ENCODE measurements at places on chromosomes 12 and 14.

DNA sequence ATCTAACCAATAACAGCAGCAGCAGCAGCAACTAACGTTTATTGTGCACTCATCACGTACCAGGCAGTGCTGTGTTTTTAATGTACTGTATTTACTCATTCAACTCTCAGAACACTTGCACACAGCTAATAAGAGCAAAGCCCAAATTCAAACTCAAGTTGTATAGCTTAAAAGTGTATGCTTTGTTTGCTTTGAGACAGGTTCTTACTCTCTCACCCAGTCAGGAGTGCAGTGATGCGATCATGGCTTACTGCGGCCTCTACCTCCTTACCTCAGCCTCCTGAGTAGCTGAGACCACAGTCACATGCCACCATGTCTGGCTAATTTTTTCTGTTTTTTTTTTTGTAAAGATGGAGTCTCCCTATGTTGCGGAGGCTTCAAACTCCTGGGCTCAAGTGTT, 105.4 kb downstream of the PAPLN start:
- no peak for DNase-seq

DNA sequence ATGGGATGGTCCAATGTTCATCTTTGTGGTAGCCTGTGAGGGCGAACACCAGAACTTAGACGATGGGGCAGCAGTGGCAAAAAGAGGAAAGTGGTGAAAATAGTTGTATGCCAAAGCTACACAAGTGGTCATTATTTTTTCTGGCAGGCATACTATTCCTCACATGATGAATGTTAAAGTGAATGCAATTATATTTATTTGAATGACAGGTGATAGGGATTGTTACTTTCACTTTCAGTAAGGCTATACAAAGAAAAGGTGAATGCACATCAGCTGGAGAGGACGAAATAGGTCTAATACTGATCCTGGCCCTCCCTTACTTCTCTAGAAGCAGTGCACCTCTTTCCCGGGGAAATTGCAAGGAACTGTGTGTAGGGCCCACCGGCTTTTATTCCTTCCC, 470.1 kb downstream of the TMTC2 start:
- no peak for DNase-seq

- DNase-seq, result peak; percentile 84
Measured at GRCh38 chr14:76201162-76201561, 49.4 kb downstream of the GPATCH2L start.

DNA sequence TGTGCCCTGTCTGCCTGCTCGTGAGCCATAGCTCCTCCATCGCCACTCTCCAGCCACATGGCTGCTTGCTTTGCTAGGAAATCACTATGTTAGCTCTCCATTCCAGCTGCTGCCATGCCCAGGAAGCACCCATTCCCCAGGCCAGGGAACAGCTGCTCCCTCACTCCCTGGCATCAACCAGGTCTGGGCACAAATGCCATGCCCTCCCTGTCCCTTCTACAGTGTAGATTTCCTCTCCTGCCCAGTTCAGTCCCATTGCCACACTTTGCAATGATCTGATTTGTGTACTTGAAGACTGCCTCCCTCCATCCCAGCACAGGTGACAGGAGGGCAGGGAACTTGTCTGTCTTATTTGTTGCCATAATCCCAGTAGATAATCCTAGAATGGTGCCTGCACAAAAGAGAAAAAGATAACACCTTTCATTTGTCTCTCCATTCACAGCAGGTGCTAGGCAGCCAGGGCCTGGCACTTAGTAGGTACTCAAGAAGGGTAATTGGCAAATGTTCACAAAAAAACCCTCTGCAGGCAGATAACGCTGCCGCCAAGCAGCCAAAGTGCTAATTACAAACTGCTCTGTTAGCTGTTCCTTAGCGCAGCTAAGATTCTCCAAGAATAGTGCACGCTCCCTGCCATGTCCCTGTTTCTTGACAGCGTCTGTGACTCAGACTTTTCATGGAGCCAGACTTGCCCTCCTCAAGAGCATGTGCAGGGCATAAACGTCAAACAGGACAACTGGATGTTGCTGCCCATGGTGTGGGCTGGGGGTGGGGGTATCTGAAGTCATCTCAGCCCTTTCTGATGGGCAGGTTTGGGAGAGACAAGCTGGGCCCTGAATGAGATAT, 69.1 kb downstream of the ARL6IP4 start:
- no peak for DNase-seq

GRCh38 chr12:19110221-19110940, 19.2 kb upstream of the PLEKHA5 start:
- DNase-seq, result no peak

DNA sequence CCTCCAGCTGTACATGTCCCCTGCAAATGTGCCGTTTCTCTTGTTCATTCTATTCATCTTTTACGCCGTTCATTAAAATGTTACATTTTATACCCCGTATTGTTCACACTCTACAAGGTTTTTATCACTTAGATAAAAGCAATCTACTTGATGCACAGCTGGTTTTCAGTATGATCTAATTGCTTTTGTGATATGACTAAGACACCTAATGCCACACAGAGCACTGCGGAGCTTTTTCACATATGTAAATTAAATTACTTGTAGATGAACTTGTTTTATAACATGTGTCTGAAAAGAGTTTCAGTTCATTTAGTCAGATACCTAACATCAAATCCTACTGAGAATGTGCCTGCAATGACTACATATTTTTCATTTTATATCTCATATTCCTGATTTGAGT, 40.9 kb upstream of the RERGL start:
- DNase-seq, result no peak

- no peak for DNase-seq
Measured at GRCh38 chr12:93115646-93116045, 186.6 kb upstream of the EEA1 start.

- no peak for DNase-seq
Measured at GRCh38 chr14:51444353-51445000, 204.4 kb downstream of the TMX1 start.

GRCh38 chr14:77372304-77372841, 4.5 kb downstream of the TMED8 start:
- peak; percentile 25 for DNase-seq

DNA sequence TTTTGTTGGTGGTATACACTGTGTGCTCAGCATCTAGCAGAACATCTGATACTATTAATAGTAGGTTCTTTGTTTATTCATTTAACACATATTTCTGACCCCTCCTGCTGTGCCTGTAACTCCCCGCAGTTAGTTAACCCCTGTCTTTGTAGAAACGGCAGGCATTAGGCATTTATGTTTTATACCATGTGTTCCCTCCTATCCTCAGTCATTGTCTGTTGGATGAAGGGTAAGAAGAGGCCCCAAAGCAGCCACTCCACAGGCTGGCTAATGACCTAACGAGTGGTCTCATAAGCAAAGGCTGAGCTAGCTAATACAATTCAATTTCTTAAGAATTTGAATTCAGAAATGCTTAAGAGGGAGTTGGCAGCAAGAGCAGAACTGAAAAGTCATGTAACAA, 170.8 kb downstream of the TMX1 start:
- DNase-seq, result no peak

DNA sequence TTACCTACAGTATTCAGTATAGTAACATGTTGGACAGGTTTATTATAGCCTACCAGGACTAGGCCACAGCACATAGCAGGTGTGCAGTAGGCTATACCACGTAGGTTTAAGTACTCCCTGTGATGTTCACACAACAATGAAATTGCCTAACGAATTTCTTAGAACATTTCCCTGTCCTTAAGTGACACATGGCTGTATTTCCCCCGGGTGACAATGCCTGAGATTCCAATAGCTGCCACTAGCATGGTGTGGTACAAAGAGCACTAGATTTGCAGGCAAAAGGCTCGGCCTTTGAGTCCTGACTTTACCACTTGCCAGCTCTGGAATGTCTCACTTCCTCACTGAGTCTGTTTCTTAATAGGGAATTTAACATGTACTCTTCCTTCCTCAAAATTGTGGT, 19.7 kb downstream of the PTPN21 start:
- no peak for DNase-seq

GRCh38 chr14:54566410-54567223, at the start of gene SAMD4A:
Gene SAMD4A, plus strand, starts transcription at chr14:54567128. Its CDS starts 789 bp downstream, at chr14:54567917.
- peak; percentile 93 for DNase-seq

GRCh38 chr12:30953951-30954751, 27.6 kb downstream of the TSPAN11 start:
- no peak for DNase-seq

DNA sequence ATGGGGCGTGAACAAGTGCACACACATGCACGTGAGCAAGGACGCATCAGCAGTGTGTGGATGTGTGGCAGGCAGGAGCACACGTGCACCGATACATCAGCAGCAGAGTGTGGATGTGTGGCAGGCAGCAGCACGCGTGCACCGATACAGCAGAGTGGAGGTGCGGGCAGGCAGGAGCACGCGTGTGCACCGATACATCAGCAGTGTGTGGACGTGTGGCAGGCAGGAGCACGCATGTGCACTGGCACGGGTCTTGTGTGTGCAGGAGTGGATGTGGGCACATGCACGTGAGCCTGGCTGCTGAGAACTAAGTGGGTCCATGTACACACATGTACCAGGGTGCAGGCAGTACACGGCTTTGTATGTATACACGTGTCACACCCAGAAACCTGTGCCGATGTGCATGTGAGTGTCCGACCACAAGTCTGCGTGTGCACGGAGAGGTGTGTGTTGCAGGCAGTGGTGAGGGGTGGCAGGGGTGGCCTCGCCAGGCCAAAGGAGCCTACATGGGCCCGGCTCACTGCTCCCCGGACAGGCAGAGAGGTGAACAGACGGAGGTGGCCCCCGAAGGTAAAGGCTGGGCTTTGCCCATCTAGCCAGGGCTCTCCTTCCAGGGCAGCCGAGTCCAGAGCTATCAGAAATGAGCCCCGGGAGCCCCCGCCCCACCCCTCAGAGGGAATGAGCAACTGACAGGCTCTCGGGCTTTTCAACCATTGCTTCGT, 53.9 kb downstream of the RFLNA start:
- no peak for DNase-seq

DNA sequence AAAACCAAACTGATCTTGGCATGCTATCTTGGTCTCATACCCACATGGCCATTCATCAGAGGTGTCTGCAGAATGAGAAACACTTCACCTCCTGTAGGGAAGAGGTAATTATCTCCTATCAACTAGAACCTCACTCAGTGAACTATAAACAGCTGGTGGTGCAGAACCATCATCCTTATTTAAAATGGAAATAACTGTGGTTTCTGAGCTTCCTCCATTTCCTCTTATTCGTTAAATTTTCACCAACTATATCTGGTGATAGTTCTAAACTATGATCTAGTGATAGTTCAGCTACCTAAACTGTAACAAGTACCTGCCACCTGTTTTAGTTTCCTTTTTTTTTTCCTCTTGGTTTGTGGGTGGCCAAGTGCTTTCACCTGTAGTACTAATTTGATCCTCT, 218.5 kb downstream of the FUT8 start:
- DNase-seq, result no peak

GRCh38 chr12:131473741-131474709, 236.9 kb upstream of the SFSWAP start:
- no peak for DNase-seq

DNA sequence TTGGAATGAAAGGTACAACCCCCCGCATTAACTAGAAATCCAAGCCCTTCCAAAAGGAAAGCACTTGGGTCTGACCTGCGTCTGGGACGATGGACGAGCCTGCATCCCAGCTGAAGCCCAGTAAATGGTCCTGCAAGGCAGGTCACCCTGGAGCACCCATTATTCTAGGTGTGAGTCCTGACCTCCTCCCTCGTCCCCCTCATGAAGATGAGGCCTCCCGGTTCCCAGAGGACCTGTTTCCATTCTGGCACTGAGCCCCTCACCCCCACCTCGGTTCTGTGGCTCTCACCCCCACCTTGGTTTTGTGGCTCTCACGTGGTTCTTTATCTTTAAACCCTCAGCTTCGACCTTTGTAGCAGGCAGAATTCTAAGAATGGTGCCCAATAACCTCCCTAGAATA, 7.3 kb downstream of the IFI27 start:
- DNase-seq, result no peak

Data from HT1080 (cell line).